LoVo (cell line): ENCODE measurements at places on chromosomes 4 and X.
A peak's percentile ranks its signal among the peaks of the same experiment; 100 is the strongest.

- no peak for DNase-seq
Observed at GRCh38 chr4:67575232-67576058, 16.9 kb downstream of the STAP1 start.

- DNase-seq, result no peak
Observed at GRCh38 chr4:167415461-167415860, 181.2 kb upstream of the SPOCK3 start.

DNA sequence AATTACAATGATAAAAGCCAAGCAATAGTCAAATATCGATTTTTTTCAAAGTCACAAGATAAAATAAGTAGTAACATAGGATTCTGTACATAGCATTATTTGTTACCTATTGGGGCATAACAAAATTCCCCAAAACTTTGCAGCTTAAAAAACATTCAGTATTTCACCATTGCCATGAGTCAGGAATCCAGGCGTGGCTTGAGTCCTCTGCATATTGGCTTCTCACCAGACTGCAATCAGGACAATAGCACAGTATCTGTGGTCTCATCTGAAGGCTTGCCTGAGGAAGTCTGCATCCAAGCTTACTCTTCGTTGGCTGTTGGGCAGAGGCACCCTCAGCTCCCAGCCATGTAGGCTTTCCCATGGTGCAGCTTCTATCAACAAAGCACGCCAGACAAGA is 6.2 kb upstream of the CTBP1 start:
- no peak for DNase-seq

DNA sequence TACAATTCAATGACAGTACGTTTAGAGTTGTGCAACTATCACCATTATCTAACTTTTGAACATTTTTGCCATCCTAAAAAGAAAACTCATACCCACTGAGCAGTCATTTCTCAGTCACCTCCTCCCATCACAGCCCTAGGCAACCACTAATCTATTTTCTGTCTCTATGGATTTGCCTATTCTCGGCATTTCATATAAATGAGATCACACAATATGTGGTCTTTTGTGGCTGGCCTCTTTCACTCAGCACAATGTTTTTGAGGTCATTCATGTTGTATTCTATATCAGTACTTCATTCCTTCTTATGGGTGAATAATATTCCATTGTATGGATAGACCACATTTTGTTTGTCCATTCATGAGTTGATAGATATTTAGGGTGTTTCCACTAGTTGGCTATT is 103.0 kb downstream of the PPEF1 start:
- DNase-seq, result no peak

DNA sequence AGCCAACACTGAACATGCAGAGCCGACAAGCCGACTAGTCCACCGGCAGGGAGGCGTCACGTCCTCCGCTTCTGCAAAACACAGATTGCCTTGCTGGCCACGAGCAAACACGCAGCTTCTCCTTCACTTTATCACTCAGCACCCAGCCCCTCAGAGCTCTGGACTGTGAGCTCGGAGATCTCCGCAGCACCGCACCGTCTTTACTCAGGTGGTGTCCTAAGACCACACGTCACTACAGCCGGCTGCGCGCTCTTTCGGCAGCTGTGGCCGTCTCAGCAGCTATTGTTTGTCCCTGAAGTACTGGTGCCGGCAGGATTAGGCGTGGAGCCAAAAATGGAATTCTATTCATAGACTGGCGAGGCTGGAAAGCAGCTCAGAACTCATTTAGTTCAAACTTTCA is 72.0 kb downstream of the FAT1 start:
- no peak for DNase-seq

DNA sequence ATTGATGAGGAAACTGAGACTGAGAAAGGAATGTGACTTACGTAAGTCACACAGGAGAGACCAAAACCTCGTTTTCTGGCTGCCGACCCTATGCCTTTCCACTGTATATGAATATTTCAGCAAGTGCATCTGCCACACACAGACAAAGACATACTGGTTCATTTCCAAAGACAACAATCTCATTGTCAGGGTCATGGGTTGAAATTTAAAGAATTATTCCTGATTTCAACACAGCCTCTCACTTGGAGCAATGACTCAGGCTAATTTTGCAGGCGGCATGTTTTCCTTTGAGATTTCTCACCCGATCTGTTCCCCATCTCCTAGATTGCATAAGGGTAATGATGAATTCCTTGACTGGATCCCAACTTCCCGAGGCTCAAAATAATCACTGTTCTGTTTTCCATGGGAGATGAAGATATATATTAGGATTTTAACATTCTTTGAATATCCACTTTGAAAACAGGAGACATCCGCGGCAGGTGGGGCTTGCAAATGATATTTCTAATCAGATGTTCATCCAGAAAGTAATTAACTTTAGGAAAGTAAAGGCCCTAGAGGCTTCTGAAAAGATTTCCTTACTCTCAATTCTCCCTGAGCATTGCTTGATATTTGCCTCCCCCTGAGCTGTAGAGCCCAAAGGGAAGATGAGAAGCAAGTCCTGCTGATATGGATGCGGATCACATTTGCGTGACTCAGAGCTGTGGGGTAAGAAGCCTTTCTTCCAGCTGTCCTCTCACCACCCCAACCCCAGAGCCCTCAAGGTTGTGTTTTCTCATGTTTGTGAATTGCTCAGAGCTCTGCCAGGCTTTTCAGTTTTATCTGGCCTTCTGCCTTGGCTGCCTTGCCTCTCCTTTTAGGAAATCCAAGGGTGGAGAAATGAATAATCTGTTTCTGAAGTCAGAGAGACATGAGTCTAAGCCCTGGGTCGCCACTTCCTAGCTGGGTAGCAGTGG is 361.1 kb upstream of the BOD1L1 start:
- no peak for DNase-seq

DNA sequence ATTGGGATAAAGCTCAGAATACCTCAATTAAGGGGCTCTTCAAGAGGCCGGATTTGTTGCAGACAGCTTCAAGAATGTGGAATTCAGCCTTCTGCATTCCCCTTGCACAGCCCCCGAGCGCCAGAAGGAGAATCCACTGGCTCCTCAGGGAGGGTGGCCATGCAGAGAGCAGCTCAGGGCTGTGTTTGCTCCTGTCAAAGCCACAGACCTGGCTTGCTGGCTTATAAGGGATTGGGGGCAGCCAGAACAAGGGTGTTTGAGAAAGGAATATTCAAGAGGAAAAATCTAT is 36.8 kb downstream of the ING2 start:
- no peak for DNase-seq

DNA sequence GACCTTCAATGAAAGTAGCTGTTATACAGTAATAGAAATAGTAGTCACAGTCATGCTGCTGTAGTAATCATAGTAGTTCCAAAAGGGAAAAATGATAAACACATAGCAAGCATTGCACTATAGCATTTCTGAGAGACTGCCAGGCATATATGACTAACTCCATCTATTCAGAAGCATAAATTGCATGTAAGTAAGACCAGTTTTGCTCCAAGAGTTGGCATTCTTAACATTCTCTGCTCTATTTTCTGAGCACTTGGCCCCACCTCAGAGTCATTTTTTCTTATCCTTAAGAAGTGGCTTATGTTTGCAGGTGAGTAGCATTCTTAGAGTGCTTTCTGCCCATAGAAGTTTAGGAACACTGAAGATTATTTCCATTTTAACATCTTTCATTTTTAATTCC is 490.3 kb upstream of the TECRL start:
- no peak for DNase-seq

DNA sequence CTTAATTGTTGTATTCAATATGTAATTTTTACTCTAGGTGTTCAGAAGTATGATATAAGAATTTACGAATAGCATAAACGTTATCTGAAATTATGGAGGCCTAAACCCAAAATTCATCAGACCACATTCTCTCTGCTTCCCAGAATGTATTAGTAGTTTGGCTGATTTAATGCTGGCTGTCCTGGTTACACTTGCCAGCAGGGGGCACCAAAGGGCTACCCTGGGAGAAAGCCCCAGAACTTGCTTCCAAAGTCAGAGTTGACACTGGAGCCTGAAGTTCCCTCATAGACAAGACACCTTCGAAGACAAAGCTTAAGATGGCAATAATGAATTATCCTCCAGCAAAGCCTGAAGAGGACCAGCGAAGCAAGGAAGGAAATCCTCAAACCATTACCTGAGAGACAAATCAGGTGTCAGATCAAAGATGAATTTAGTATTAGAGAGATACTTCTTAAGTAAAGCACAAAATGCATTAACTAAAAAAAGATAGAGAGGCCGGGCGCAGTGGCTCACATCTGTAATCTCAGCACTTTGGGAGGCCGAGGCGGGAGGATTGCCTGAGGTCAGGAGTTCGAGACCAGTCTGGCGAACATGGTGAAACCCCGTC is 11.3 kb upstream of the ANOS1 start:
- DNase-seq, result peak; percentile 5

GRCh38 chr4:145307763-145308430 is 127.5 kb upstream of the OTUD4 start:
- DNase-seq, result no peak

GRCh38 chr4:1333256-1333655 is 13.8 kb upstream of the UVSSA start:
- DNase-seq, result no peak

DNA sequence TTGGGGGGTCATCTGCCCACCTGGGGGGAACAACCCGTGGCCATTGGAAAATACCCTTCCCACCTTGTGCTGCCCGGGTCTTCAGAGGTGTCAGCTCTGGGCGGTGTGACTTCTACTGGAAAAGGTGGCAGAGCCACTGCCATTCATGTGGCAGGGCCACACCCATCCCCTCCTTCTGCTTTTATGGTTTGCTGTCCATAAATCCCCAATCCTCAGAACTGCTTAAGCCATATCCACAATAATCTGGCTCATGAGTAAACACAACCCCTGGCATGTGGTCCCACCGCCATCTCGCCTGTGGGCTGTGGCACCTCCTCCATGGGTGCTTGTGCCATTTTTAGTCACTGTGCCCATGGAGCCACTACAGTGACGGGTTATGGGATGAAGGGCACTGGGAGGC is 20.6 kb downstream of the SORCS2 start:
- no peak for DNase-seq

- DNase-seq, result no peak
Observed at GRCh38 chrX:47283015-47283771, 50.4 kb downstream of the USP11 start.

- no peak for DNase-seq
Observed at GRCh38 chr4:97504713-97505112, 638.6 kb downstream of the STPG2 start.

- DNase-seq, result no peak
Observed at GRCh38 chr4:149825336-149825735, 9.7 kb upstream of the IQCM start.

DNA sequence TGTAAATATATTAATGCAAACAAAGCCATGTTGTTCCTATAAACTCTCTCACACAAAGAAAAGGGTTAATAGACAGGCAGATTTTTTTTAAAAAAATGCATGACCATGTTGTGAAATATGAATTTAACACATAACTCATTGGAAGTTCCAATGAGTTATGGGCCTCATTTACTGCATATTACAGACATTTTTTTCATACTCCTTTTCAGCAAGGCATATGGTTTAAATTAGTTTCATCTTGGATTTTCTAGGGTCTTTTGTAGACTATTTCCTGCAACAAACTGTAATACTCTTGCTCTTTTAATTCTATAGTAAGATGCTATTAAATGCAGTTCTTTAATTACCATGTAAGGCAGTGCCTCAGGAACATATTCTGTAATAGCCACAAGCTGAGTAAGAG is 323.1 kb downstream of the GBA3 start:
- no peak for DNase-seq

GRCh38 chr4:75107755-75108612 is 175.1 kb downstream of the PARM1 start:
- no peak for DNase-seq

GRCh38 chr4:189206953-189207352 is 733.7 kb upstream of the FRG1 start:
- DNase-seq, result no peak

- peak; percentile 0 for DNase-seq
Observed at GRCh38 chrX:100874325-100874724, at the start of gene NOX1. TSS of gene NOX1 (minus strand) at chrX:100874359. CDS start at chrX:100874139, 220 bp downstream.

DNA sequence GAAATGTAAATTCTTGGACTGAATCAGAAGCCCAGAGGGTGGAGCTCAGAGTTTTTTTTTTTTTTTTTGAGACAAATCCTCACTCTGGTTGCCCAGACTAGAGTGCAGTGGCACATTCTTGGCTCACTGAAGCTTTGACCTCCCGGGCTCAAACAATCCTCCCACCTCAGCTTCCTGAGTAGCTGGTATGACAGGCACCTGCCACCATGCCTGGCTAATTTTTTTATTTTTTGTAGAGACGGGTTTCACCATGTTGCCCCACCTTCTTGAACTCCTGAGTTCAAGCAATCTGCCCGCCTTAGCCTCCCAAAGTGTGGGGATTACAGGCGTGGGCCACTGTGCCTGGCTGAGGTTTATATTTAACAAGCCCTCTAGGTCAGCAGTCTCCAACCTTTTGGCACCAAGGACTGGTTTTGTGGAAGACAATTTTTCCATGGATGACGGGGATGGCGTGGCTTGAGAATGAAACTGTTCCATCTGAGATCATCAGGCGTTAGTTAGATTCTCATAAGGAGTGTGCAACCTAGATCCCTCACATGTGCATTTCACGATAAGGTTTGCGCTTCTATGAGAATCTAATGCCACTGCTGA is 76.7 kb downstream of the FHIP1A start:
- DNase-seq, result peak; percentile 24

- DNase-seq, result no peak
Observed at GRCh38 chr4:89142691-89143669, 31.6 kb downstream of the TIGD2 start.

DNA sequence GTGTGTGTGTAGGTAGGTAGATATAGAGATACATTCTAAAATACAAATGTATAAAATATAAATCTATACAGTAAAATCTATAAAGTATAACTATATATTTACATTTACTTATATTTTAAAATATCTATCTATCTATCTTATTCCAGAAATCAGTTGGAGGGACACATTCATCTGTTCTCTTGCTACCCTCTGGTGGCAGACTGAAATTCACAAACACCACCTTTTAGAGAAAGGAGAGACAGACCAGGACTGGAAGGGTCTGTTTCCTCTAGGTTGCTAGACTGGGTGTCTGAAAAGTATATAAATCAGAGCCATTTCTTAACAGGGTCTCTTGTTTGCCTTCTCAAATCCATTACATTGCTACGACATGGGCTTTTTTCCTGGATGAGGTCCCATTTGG is 343.0 kb downstream of the OPHN1 start:
- no peak for DNase-seq

GRCh38 chr4:107279733-107280132 is 243.6 kb upstream of the DKK2 start:
- DNase-seq, result no peak

DNA sequence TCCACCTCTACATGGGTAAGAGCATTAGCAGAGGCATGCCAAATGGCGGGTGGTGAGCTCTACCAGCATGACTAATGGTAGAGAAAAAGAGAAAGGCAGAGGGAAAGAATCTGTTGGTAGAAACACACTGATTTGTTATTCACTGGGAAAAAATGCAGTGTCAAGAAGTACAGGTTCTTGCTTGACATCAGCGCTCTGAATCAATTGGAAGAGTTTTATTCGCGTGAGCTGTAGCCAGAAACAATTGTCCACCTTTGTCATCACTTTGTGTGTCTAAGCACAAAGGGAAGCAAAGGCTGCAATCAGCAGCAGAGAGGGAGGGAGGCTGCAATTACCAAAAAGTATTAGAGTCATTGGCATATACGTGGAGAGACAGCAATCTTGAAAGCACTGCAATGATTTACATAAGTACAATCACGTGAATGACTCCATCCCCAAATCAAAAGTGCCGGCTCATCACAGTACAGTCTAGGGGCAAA is 67.7 kb upstream of the HS3ST1 start:
- DNase-seq, result no peak
